ENCODE measurements at places on chromosomes 5 and 9. TPM values are rescaled to one million over a fixed set of nuclear protein-coding genes. Genes with fewer than 3 reads are reported as not detected.

GRCh38 chr5:141934099-141934844 is 10.6 kb downstream of the DELE1 start:
- no peak overlapping the region for H3K27ac ChIP-seq
- no peak overlapping the region for H3K4me3 ChIP-seq
- peak; percentile 72 for DNase-seq
- no peaks in the 10 kb centered on the region for H3K4me1 ChIP-seq
- peaks cover 37% of the 10 kb centered on the region for H3K36me3 ChIP-seq

Gene FBXW11
- 113 TPM for total RNA-seq

GRCh38 chr5:99955006-99955405 is 580.2 kb upstream of the FAM174A start:
- DNase-seq: no peak
- no peaks in the 10 kb centered on the region for H3K4me1 ChIP-seq
- no peaks in the 10 kb centered on the region for H3K27me3 ChIP-seq
- no peaks in the 10 kb centered on the region for H3K36me3 ChIP-seq
- H3K4me3 ChIP-seq: no peak overlapping the region

Gene NAIF1
- total RNA-seq: 12.6 TPM

GRCh38 chr5:72584466-72584865 is 77.3 kb upstream of the ZNF366 start:
- DNase-seq: no peak
- no peaks in the 10 kb centered on the region for H3K27me3 ChIP-seq
- H3K4me1 ChIP-seq: peaks cover 2% of the 10 kb centered on the region
- no peaks in the 10 kb centered on the region for H3K36me3 ChIP-seq
- H3K4me3 ChIP-seq: no peak overlapping the region

- peaks cover 2% of the 10 kb centered on the region for H3K36me3 ChIP-seq
- no peaks in the 10 kb centered on the region for H3K27me3 ChIP-seq
- H3K27ac ChIP-seq: peak overlapping the region; percentile 87
- peak; percentile 44 for DNase-seq
Measured at GRCh38 chr5:132557478-132558172, 848 bp downstream of the RAD50 start.

DNA sequence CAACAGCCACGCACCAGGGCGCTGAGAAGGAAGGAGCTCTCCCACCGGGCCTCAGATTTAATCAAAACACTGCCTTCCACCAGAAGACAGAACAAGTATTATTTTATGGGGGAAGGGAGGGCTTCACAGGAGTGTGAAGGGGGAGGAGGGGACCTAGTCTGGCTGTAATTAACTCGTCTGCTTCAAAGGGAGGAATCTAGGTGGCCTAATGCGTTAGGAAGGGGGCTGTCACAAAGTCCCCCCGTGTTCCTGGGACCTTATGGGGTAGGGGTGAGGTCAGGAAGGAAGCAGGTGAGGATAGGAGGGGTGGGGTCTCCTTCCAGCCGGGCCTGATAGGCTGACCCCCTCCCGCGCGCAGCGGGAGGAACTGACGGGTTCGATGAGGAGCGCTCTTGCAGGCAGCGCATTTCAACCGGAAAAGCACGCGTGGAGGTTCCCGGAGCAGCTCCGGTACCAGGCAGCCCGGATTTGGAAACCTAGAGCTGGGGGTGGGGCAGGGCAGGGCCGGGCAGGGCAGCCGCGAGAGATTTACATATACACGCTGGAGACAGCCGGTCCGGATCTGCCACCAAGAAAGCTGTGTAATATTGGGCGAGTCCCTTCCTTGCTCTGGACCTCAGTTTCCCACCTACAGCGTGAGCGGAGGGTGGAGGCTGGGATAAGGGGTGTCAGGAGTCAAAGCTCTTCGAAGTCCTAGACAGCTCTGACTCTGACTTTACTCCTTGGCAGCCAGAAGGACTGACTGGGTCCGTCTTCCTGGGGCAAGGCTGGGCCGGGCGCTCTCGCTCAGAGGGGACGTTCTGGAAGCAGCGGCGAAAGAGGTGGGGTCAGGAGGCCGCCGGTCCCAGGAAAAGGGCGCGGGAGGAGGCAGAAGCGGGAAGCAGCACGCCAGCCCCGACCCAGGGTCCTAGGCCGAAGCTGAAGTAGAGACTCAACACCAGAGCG is 1.8 kb downstream of the SHB start:
- H3K27me3 ChIP-seq: no peaks in the 10 kb centered on the region
- DNase-seq: peak; percentile 34
- peaks cover 18% of the 10 kb centered on the region for H3K4me1 ChIP-seq
- H3K4me3 ChIP-seq: peak overlapping the region; percentile 68

DNA sequence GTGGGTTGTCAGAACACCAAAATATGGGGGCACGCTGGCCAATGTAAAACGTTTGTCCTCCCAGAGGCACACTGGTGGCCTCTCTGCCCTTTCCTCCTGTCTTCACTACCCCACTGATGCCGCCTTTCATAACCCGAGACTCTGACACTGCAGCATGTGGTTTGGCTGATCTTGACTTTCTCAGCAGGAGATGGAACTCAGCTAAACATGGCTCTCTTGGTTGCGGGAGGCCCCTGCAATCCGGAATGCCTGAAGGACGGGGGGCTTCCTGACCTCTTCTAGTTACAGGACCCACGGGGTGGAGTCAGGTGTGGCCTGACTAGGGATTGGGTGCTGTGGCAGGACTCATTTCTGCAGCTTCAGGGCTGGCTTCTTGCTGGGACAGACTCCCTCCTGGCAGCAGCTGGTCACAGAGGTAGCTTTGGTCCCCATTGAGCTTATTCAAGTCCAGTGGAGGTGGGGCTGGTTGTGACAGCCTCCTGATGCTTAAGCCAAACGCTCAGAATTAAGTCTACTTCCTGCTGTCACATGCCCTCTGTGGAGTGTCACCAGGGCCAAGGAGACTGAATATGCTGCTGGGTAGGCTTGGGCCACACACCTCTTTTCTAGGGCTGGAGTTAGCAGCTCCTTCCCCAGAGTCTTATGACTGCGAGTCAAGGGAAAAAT is 44.2 kb downstream of the NXNL2 start:
- no peak overlapping the region for H3K4me3 ChIP-seq
- DNase-seq: no peak
- H3K4me1 ChIP-seq: no peaks in the 10 kb centered on the region
- H3K27me3 ChIP-seq: no peaks in the 10 kb centered on the region
- H3K36me3 ChIP-seq: no peaks in the 10 kb centered on the region

GRCh38 chr9:94899464-94900221 is 173.1 kb downstream of the AOPEP start:
- DNase-seq: no peak
- H3K27ac ChIP-seq: peak overlapping the region; percentile 96
- no peaks in the 10 kb centered on the region for H3K27me3 ChIP-seq
- H3K4me3 ChIP-seq: peak overlapping the region; percentile 39
- H3K4me1 ChIP-seq: peaks cover 32% of the 10 kb centered on the region
- no peaks in the 10 kb centered on the region for H3K36me3 ChIP-seq

Gene IQGAP2
- total RNA-seq: 7.9 TPM

GRCh38 chr5:78799266-78800017 is 150.9 kb upstream of the LHFPL2 start:
- H3K4me1 ChIP-seq: no peaks in the 10 kb centered on the region
- H3K27ac ChIP-seq: no peak overlapping the region
- H3K4me3 ChIP-seq: no peak overlapping the region
- H3K36me3 ChIP-seq: no peaks in the 10 kb centered on the region
- H3K27me3 ChIP-seq: no peaks in the 10 kb centered on the region

DNA sequence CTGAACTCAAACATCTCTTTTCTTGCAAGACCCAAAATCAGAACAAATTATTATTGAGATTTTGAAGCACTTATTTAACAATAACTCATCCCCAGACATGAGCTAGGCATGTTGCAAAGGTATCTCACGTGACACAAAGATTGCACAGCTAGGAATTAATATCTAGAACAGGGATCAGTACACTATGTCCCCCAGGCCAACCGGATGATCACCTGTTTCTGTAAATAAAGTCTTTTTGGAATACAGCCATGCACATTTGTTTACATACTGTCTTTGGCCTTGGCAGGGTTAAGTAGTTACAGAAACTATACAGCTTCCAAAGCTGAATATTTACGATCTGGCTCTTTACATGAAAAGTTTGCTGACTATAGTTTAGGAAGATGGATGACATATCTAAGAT is 287.7 kb downstream of the ACTL7B start:
- H3K4me3 ChIP-seq: no peak overlapping the region
- peaks cover 5% of the 10 kb centered on the region for H3K4me1 ChIP-seq
- H3K27me3 ChIP-seq: no peaks in the 10 kb centered on the region
- DNase-seq: no peak

DNA sequence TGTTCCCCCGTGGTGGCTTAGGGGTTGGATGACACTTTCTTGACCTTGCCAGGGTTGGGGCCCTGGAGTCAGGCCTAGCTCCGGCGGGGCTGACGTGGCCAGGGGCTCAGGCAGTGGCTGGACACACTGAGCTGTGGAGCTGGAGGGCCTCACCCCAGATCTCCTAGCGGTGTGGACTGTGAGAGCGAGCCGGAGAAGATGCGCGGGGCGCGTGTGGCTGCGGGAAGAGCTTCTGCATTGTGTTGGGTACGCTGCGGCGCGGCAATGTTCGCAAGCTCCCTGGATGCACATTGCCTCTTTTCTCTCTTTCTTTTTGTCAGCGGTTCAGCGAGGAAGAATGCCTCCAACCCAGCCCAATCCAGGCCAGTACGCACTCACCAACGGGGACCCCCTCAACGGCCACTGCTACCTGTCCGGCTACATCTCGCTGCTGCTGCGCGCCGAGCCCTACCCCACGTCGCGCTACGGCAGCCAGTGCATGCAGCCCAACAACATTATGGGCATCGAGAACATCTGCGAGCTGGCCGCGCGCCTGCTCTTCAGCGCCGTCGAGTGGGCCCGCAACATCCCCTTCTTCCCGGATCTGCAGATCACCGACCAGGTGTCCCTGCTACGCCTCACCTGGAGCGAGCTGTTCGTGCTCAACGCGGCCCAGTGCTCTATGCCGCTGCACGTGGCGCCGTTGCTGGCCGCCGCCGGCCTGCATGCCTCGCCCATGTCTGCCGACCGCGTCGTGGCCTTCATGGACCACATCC is 4.8 kb downstream of the NR2F1 start:
- H3K27ac ChIP-seq: peak overlapping the region; percentile 89
- H3K4me1 ChIP-seq: peaks cover under 1% of the 10 kb centered on the region
- H3K4me3 ChIP-seq: peak overlapping the region; percentile 91
- peak; percentile 66 for DNase-seq

- H3K36me3 ChIP-seq: no peaks in the 10 kb centered on the region
- no peak for DNase-seq
- H3K4me3 ChIP-seq: no peak overlapping the region
- no peak overlapping the region for H3K27ac ChIP-seq
Measured at GRCh38 chr5:69202497-69202896, 13.1 kb downstream of the CENPH start.

DNA sequence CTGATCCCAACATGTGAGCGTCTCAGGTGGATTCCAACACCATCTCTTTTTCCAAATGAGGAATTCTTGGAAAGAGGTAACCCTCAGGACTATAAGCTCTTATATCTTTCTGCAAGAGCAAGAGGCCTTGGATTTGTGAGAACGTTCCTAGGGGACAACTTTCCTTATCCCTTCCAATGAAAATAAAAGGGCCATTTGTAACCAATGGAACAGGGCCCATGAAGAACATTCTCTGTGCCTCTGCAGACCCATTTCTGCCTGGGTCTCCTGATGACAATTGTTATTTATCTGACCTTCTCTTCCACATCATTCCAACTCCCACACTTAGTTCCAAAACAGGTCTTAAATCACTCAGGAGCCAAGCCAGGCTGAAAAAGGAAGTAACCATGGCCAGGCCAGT is 202.6 kb downstream of the ZNF462 start:
- no peaks in the 10 kb centered on the region for H3K27me3 ChIP-seq
- no peak for DNase-seq
- no peaks in the 10 kb centered on the region for H3K36me3 ChIP-seq
- no peak overlapping the region for H3K27ac ChIP-seq
- H3K4me3 ChIP-seq: no peak overlapping the region

- H3K4me3 ChIP-seq: no peak overlapping the region
- no peak for DNase-seq
- peaks cover 2% of the 10 kb centered on the region for H3K36me3 ChIP-seq
- H3K27ac ChIP-seq: no peak overlapping the region
- H3K27me3 ChIP-seq: no peaks in the 10 kb centered on the region
Measured at GRCh38 chr5:95941756-95942155, 19.9 kb downstream of the ELL2 start.

Gene COMMD10
- 35.8 TPM for total RNA-seq

DNA sequence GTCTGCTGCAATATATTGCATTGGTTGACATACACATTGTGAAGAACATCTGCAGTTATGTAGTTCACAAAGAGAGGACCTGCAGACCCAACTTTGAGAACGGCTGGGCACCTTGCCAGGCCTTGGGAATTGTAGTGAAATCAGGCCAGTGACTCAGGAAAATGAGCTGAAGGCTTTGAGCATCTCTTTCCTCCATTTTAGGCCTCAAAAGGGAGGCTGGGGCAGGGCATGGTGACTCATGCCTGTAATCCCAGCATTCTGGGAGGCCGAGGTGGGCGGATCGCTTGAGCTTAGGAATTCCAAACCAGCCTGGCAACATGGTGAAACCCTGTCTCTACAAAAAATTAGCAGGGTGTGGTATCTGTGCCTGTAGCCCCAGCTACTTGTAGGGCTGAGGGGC is 1.4 kb upstream of the IPPK start:
- H3K27ac ChIP-seq: peak overlapping the region; percentile 95
- peaks cover 3% of the 10 kb centered on the region for H3K4me1 ChIP-seq
- H3K27me3 ChIP-seq: no peaks in the 10 kb centered on the region
- H3K4me3 ChIP-seq: peak overlapping the region; percentile 71

Gene ZBTB43
- total RNA-seq: 11.0 TPM

DNA sequence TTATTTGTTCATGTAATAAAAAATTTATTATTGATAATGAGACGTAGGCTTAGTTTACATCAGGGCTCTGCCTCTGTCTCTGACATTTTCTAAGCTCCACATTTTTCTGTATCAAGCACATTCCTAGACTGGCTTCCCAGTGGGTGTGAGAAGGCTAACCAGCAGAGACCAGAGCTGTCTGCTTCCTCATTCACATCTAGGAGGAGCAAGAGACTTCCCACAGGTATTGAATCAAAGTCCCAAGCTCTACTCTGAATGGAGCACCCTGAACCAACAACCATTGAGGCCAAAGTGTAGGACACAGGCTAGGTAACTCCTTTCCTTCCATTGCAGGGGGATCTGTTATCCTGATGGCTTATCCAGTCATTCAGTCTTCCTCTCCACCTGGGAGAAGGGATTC is 72.4 kb downstream of the PARP8 start:
- DNase-seq: no peak
- no peaks in the 10 kb centered on the region for H3K36me3 ChIP-seq
- no peak overlapping the region for H3K27ac ChIP-seq
- peaks cover under 1% of the 10 kb centered on the region for H3K4me1 ChIP-seq

- H3K36me3 ChIP-seq: no peaks in the 10 kb centered on the region
- no peaks in the 10 kb centered on the region for H3K4me1 ChIP-seq
- no peak overlapping the region for H3K4me3 ChIP-seq
- no peak overlapping the region for H3K27ac ChIP-seq
Measured at GRCh38 chr5:180212363-180213255, 3.6 kb upstream of the RASGEF1C start.

DNA sequence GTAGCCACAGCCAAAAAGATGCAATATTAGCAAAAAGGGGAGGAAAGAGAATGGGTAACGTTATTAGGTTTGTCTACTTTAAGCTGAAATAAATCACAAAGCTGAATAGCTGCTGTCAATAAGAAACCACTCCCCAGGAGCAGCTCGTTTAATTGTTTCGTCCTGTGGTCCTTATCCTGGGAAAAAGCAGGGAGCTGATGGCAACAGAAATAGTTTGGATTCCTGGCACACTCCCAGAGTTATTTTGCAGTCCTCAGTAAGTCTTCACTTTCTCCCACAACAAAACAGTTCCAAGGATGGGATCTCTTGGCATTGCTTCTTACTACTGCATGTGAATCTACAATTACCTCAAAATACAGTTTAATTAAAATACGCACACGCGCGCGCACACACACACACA is 28.8 kb downstream of the FRMD3 start:
- peak; percentile 58 for DNase-seq
- H3K27me3 ChIP-seq: no peaks in the 10 kb centered on the region
- H3K36me3 ChIP-seq: no peaks in the 10 kb centered on the region
- no peak overlapping the region for H3K27ac ChIP-seq
- no peak overlapping the region for H3K4me3 ChIP-seq
